Mesenteric fat pad (tissue), 1 donor: ENCODE measurements at places on chromosomes 4 and X.

- no peak for DNase-seq
Observed at GRCh38 chrX:56113785-56114436, 118.2 kb upstream of the KLF8 start.

GRCh38 chr4:2412534-2412884 lies 5.9 kb downstream of the ZFYVE28 start:
- no peak for DNase-seq

GRCh38 chr4:56477192-56477702 lies 9.8 kb downstream of the SRP72 start:
- no peak for DNase-seq

DNA sequence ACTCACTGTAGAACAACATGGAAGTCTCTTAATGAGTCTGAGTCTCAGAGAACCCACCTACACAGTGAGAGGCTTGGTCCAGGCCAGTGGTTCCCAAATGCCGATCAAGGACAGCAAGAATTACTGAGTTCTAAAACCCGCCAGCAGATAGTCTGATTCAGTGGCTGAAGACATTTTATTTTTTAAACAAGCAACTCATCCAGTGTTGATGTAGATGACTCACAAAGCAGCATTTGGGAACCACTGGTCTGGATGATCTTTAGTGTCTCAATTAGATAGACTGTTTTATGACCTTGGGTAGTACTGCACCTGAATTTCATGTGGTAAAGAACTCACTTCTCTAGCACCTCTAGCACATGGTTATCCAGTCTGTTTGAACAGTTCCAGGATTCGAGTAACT lies 193.6 kb downstream of the FBXW7 start:
- DNase-seq: no peak

GRCh38 chr4:78899302-78899701 lies 39.9 kb downstream of the PAQR3 start:
- DNase-seq: no peak

DNA sequence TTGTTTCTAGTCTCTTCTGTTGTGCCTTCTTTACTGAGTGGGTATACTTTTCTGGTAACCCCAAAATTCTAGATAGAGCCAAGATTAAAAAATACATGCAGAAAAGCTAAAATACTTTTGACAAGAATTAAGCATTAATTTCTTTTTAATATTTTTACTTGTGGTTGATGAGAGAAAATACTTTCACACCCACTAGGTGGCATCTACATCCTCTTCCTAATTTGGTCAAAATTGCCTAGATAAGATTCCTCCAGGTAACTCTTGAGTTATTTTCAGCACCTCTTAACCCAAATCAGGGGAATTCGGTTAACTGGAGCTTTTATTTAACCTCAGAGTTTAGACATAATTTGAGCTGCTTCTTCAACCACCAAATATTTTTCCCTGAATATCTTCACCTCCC lies 28.4 kb upstream of the COX7B2 start:
- DNase-seq: no peak

DNA sequence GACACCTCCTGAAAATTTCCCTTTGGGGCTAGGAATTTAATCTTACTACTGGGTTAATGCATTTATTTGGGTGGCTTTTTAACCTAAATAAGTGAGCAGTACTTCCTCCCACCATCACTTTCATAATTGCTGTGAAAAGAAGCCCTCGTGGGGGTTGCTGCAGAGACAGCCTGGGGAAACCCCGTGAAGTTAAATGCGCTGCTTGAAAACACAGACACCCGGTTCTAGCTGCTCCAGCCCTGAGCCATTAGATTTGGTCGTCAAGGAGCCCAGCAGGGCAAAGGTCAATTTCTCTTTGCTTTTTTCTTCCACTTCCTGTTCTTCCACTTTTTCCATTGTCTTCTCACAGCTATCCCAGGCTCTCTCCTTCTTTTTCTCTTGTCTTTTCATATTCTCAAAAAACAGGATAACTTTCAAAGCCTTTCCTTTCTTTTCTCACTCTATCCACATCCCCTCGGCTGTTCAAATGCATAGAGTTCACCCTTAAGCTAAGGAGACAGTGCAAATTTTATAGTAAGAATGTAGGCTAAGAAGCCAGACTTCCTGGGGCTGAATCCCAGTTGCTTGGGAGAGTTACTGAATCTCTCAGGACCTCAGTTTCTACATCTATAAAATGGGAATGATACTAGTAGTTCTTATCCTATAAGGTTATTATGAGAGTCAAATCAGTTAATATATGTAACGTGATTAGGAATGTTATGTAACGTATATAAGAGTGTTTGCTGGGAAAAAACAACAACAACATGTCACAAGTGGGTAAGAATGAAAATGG lies 91.5 kb upstream of the ZNF827 start:
- DNase-seq: no peak

DNA sequence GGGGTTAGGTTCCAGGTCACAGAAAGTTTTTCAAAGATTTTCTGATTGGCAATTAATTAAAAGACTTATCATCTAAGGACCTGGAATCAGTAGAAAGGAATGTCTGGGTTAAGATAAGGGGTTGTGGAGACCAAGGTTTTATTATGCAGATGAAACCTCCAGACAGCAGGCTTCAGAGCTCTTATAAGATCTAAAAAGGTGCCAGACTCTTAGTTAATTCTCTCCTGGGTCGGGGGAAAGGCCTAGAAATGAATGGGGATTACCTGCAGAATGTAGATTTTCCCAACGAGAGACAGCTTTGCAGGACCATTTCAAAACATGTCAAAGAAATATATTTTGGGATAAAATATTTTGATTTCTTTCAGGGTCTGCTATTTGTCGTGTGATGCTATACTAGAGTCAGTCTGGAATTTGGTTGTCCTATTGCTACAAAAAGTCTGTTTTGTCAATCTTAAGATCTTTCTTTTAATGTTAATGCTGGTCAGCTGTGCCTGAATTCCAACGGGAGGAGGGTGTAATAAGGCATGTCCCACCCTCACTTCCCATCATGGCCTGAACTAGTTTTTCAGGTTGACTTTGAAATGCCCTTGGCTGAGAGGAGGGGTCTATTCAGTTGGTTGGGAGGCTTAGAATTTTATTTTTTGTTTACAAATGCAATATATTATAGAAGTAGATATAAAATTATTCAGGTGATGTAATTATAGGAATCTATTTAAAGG lies 15.8 kb downstream of the EGF start:
- DNase-seq: no peak

- DNase-seq: no peak
Observed at GRCh38 chr4:78653655-78654054, 102.1 kb downstream of the ANXA3 start.

DNA sequence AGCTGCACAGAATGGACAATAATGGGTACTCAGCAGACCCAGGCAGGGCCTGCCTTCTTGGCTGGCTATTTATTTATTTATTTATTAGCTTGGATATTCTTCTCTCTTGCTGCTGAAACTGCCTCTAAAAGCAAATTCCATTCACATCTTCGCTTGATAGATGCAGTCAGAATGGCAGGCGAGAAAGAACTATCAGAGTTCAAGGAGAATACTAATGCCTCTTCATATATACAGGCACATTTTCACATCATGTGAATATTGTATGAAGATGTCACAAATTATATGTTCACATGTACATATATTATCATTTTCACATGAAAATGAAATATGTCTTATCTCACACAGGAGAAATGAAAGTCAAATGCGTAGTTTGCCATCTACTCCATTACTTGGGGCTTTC lies 479.7 kb upstream of the ATOH1 start:
- no peak for DNase-seq

GRCh38 chr4:12110627-12111026 lies 681.9 kb upstream of the HS3ST1 start:
- no peak for DNase-seq

GRCh38 chr4:26069218-26069617 lies 155.2 kb downstream of the SMIM20 start:
- no peak for DNase-seq

GRCh38 chr4:1082215-1083182 lies 30.9 kb downstream of the RNF212 start:
- DNase-seq: peak; percentile 89

DNA sequence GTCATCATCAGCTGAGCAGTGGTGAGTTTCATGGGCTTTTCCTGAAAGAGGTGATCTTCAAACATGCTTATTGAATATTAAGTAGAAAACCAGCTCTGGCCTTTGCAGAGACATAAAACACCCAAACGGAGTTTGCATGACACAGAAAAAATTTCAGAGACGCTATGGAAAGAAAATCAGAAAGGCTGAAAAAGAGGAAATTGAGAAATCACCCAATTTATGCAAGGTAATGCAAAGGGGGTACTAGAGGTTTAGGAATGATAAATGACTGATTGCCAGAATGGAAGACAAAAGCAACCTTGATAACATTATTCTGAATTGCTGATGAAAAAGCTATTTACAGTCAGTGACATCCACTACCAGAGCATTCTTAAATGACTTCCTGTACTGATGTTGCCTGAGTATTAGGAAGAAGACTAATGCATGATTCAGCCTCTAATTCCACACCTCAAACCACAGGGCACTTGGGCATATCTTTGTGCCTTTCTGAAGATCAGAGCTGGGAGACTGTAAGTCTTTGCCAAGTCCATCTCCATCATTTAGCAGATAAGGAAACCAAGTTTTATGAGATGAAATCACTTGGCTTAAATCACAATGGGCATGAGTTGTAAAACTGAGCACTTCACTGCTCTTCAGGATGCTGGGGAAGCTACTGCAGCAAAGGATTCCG lies 565.7 kb downstream of the PPARGC1A start:
- DNase-seq: no peak

DNA sequence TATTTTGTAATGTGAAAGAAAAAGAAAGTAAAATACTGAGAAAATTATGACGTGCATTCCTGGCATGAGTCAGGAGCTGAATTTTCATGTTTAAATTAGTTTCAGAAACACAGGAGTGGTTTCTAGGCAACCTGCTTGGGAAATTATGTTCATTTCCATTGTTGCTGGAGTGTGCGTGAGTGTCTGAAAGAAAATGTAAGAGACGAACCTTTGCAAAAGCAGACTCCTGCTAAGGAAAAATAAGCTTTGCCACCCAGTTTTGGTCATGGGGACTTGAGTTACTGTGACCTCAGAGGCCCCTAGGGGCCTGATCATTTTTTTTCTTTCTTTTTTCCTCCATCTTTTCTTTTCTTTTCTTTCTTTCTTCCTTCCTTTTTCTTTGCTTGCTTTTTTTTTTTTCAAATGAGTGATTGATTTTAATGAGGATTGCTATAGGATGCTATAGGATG lies 18.8 kb upstream of the CHRNA9 start:
- DNase-seq: no peak

DNA sequence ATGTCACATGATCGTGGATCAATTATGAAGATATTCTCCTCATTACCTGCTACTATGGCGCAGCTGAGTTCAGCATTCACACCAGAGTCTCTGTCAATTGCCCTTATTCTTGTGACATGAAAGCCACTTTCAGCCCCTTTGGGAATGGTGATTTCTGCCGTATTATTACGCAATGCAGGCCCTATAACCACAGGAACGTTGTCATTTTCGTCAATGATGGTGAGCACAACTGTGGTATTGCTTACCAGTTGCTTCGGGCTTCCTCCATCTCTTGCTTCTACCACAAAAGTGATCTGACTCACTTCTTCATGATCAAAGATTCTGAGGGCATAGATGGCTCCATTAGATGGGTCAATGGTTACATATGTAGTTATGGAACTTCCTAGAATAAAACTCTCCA lies 2.1 kb downstream of the PCDH18 start:
- no peak for DNase-seq

- no peak for DNase-seq
Observed at GRCh38 chr4:107115185-107115847, 79.2 kb upstream of the DKK2 start.

DNA sequence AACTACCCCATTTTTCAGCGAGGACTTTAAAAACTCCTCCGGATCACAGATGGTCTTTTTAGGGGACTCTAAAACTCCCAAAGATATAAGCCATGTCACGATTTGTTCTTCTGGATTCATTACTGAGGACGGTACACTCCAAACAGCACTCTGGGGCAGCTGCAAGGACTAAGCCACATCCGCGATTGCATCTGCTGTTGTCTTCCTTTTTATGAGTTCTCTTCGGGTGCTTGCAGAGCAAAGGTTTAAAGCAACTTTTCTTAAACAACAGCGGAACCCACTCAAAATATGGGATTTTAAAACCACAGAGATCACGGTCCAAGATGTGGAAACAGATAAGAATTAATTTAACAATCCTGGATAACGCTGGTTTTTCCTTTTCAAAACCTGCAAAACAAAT lies at the start of gene ARHGEF6:
ARHGEF6 (minus strand) TSS at position 170 of the 400 bp plus-strand sequence; CDS start at position 120, 50 bp downstream.
- no peak for DNase-seq

DNA sequence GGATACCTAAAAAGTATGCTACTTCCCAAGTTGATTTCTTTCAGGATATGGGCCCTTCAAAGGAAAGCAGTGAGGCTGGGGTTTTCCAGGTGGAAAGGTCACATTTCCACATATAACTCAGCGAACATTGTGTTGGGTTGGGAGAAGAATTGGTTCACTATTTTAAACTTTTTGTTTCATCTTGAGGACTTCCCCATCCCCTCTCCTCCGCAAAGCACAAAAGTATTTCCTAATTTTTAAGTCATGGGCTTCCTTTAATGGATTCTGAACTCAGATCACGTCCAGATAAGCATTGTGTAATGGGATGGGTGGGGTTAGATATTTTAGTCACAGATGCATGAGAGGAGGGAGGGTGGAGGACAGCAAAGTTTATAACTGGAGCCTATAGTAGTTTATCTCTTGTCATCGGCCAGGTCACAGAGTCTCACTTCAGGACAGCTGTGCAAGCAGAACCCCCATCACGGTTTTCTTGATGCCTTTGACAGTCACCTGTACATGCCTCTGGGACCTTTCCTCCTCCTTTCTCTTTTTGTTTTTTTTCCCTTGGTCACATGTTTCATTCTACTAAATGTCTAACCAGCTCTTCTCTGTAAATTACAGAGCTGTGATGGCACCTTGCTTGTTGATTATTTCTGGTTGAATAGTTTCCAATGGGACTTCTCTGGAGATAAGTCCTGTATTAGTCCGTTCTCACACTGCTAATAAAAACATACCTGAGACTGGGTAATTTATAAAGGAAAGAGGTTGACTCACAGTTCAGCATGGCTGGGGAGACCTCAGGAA lies 115.4 kb downstream of the PTTG2 start:
- DNase-seq: no peak

- DNase-seq: no peak
Observed at GRCh38 chrX:22134681-22135080, 102.6 kb downstream of the PHEX start.

DNA sequence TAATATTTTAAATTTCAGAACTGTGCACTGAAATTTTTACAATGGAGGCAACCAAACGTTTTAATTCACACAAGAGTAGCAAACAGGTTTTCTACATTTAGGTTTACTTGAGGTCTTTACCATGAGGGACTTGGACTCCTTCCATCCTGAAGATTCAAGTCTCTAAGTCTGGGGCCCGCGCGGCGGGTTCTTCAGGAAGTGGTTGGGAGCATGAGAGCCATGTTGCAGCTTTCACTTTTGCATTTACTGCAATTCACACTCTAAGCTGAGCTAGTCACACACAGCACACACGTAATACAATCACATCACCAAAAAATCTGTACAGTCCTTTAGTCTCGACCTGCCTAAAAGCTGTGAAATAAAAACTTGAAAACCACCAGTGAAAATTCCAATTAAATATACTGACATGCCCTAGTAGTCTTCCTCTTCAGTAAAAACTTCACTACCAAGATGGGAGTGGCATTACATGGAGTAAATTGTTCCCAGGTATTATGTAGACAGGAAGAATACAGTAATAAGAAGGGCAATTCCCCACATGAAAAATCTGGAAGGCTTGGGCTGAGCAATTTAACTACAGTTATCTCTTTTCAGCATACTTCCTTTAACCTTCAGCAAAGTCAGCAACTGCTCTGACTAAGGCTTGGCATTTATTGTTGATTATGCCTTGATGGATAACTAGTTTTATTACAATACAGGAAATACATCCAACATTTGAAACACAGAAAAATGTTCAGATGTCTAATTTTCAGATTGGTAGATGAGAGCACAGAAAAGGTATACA lies 571.1 kb upstream of the DIPK2B start:
- no peak for DNase-seq

- DNase-seq: no peak
Observed at GRCh38 chr4:83382850-83383249, 48.2 kb upstream of the HPSE start.
